ENCODE measurements at places on chromosomes 3 and 15. TPM values are rescaled to one million over a fixed set of nuclear protein-coding genes. Genes with fewer than 3 reads are reported as not detected.

GRCh38 chr3:33787328-33788009 lies 11.0 kb upstream of the PDCD6IP start:
- DNase-seq, result peak; percentile 65

Gene TMEM158
- 5.2 TPM for total RNA-seq

DNA sequence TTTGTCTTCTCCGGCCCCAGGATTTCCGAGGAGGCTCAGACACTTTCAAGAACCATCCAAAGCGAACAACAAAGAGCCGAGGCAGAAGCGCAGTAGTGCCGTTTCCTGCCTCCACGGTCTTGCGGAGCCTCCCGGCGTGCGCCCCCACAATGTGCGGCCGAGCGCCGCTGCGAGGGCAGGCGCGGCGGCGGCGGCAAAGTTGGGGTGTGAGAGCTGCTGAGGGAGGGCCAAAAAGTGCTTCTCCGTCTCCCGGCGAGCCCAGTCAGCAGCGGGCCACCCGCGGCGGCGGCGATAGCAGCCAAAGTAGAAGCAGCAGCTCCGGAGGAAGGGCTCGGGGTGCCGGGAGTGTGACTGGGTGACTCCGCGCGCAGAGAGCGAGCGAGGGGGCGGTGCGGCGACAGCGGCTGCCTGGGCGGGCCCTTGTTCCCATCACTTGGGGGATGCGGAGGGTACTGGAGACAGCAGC lies 749.1 kb downstream of the ROBO1 start:
- peak; percentile 45 for DNase-seq

GRCh38 chr3:188134079-188134478 lies 19.9 kb upstream of the LPP start:
- no peak for DNase-seq

Gene PODXL2
- total RNA-seq, result 95.3 TPM

DNA sequence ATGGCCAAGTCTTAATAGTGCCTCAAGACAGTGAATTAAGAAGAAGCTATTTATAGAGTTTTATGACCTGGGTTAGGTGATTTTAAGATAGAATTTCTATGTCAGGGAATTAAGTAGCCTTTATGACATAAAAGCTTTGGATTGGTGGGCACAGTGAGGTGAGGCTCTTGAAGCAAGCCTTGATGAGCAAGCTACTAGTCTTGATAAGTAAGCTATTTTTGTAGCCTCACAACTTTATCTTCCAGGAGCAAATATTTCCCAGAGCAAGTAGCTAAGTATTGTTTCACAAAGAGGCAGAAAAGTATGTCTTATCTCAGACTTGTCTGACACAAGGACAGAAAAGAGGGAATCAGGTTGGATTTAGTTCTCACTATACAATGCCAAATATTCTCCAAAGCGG lies 491.7 kb upstream of the RASGRP1 start:
- no peak for DNase-seq

GRCh38 chr3:139227165-139227564 lies 116.7 kb upstream of the MRPS22 start:
- peak; percentile 13 for DNase-seq

Gene STAB1
- 19.8 TPM for total RNA-seq

- DNase-seq, result no peak
Observed at GRCh38 chr3:130384476-130385025, 39.1 kb downstream of the COL6A5 start.

Gene DUOXA2
- not detected for total RNA-seq

DNA sequence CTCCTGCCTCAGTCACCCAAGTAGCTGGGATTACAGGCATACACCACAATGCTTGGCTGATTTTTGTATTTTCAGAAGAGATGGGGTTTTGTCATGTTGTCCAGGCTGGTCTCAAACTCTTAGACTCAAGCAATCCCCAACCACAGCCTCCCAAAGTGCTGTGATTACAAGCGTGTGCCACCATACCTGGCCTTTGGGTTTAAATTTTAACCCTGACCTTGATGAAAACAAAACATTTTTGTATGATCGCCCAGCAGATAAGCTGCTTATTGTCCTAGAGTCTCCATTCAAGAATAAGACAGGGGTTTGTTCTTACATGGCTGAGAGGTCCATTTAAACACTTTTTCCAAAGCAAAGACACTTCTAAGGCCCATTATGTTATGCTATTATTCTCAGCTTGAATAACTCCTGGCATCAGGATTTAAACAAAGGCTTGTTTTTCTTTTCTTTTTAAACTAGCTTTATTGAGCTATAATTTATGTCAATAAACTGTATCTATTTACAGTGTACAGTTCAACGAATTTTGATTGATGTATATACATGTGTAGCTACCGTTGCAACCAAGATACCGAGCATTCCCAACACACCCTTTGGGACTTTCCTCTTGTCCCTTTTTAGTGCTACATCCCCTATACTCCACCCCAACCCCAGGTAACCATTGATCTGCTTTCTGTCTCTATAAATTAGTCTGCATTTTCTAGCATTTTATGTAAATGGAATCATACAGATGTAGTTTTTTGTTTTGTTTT lies 1.4 kb upstream of the MUC13 start:
- no peak for DNase-seq

DNA sequence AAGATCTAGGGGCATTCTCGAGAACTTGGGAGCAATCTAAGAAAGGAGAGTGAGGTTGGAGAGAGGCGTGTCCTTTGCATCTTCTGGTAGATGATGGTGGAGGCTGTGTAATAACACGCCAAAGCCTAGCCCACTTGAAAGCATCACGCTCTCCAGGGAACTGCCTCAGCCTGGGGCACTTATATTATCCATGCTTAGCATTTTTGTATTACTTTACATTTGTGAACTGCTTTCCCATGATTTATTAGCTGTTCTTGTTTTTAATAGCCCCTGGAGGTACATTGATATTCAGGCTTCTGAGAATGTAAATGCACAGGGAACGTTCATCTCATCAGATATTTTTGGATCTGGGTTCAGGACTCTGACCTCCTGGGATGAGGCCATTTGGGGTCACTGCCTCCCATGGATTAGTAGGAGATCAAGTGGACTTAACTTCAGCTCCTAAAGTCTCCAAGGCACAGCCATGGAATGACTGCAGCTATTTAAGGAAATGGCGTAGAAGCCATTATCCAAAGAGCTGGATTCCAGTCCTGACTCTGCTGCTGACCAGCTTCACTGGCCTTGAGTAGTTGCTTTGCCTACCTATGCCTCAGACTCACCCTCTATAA lies 124.9 kb downstream of the LPP start:
- DNase-seq, result no peak

Gene NOX5
- 0.09 TPM for total RNA-seq

Gene KBTBD12
- total RNA-seq, result 1.5 TPM

- DNase-seq, result no peak
Observed at GRCh38 chr15:58383876-58384275, 47.9 kb upstream of the LIPC start.

DNA sequence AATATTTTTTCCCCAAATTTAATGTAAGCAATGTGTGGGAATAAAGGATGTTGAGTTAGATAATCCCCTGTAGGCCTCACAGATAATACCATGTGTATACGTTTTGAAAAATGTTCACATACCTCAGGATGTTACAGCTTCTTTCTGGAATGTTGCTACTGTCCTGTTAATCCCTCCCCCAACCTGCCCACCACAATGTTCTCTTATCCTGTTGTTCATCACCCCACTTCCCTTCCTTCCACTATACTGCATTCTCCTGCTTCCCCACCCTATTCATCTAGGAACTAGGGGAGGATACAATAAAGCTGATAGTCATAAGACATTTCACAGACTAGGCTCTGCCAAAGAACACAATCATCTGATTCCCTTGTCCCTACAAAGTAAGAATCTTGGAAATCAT lies 92.1 kb downstream of the IGF2BP2 start:
- DNase-seq, result no peak

Measured in cerebellum (tissue), 4 donors.